Stimulated activated CD8-positive, alpha-beta memory T cell treated with anti-CD3 and anti-CD28 coated beads, Interleukin-15, amount 100 ng/mL, for 4 hours (primary cell): ENCODE measurements at places on chromosomes 4 and X.

DNA sequence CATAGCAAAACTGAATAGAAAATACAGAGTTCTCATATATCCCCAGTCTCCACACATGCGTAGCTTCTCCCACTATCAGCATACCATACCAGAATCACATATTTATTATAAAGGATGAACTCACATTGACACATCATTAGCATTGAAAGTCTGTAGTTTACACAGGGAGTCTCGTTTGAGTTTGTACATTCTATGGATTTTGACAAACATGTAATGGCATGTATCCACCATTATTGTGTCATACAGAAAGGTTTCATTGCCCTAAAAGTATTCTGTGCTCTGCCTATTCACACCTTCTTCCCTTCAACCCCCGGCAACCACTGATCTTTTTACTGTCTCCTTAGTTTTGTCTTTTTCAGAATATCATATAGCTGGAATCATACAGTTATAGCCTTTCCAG, 562.4 kb downstream of the KCTD8 start:
- no peak for DNase-seq

- DNase-seq = no peak
Observed at GRCh38 chrX:71000139-71000538, 68.0 kb downstream of the SNX12 start.

GRCh38 chr4:85952972-85953650, 406.7 kb downstream of the MAPK10 start:
- no peak for DNase-seq

GRCh38 chrX:103666202-103667107, 20.0 kb downstream of the MORF4L2 start:
- no peak for DNase-seq

DNA sequence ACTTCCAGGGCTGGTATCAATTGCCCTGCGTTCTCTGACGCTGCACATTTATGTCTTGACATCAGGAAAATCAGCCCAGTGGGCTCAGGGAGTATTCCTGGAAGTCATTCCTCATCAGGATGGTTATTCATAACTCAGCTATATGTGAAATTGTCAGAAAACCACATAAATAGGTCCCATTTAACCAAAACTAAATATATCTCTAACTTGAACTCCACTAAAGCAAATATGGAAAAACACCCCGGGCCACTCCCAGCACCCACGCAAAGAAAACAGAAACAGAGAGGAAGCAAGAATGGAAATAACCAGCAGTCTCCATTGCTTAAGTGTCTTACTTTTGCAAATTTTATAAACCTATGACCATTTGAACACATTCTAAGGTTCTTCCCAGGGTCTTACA, 112.0 kb downstream of the IRF2 start:
- no peak for DNase-seq
